ENCODE measurements at places on chromosomes 3 and 15. TPM values are rescaled to one million over a fixed set of nuclear protein-coding genes. Genes with fewer than 3 reads are reported as not detected.
A peak's percentile ranks its signal among the peaks of the same experiment; 100 is the strongest.

The IL20RB gene
- total RNA-seq = 1.1 TPM

The DUT gene
- 564 TPM for total RNA-seq

The KLF15 gene
- 0.42 TPM for total RNA-seq

The GABRR3 gene
- not detected for total RNA-seq

The PATL2 gene
- 7.0 TPM for total RNA-seq

The SPPL2A gene
- 73.7 TPM for total RNA-seq

The CCDC39 gene
- not detected for total RNA-seq

The HES1 gene
- 0.14 TPM for total RNA-seq

The BFSP2 gene
- total RNA-seq = not detected

The FAM43A gene
- 3.8 TPM for total RNA-seq

The MASP1 gene
- total RNA-seq = not detected

The ZNF621 gene
- 19.6 TPM for total RNA-seq

The SLC9C1 gene
- not detected for total RNA-seq

GRCh38 chr15:92510163-92510882 is 116.6 kb downstream of the ST8SIA2 start:
- no peak overlapping the region for H3K4me3 ChIP-seq
- H3K27me3 ChIP-seq = no peaks in the 10 kb centered on the region
- peaks cover 4% of the 10 kb centered on the region for H3K4me1 ChIP-seq
- no peak overlapping the region for H3K27ac ChIP-seq

- H3K4me1 ChIP-seq = no peaks in the 10 kb centered on the region
- H3K4me3 ChIP-seq = no peak overlapping the region
- DNase-seq = no peak
- no peaks in the 10 kb centered on the region for H3K36me3 ChIP-seq
- H3K27me3 ChIP-seq = no peaks in the 10 kb centered on the region
These were observed 443.3 kb downstream of the EPHB1 start for GRCh38 chr3:135238236-135238830.

- no peak for DNase-seq
- H3K36me3 ChIP-seq = peaks cover 16% of the 10 kb centered on the region
- H3K4me1 ChIP-seq = peaks cover 9% of the 10 kb centered on the region
- no peak overlapping the region for H3K27ac ChIP-seq
These were observed 21.0 kb downstream of the SEC61A1 start for GRCh38 chr3:128073185-128073725.

- no peak for DNase-seq
- peaks cover 28% of the 10 kb centered on the region for H3K36me3 ChIP-seq
- no peak overlapping the region for H3K27ac ChIP-seq
- H3K4me1 ChIP-seq = peaks cover 13% of the 10 kb centered on the region
- no peak overlapping the region for H3K4me3 ChIP-seq
These were observed 11.6 kb downstream of the TKT start for GRCh38 chr3:53244271-53244670.

- no peaks in the 10 kb centered on the region for H3K4me1 ChIP-seq
- H3K27me3 ChIP-seq = peaks cover 3% of the 10 kb centered on the region
- H3K4me3 ChIP-seq = no peak overlapping the region
- no peaks in the 10 kb centered on the region for H3K36me3 ChIP-seq
- DNase-seq = no peak
These were observed 103.9 kb downstream of the FBN1 start for GRCh38 chr15:48541341-48542278.

- peaks cover 10% of the 10 kb centered on the region for H3K36me3 ChIP-seq
- no peak overlapping the region for H3K27ac ChIP-seq
- no peak overlapping the region for H3K4me3 ChIP-seq
- H3K4me1 ChIP-seq = no peaks in the 10 kb centered on the region
These were observed 183.6 kb downstream of the MCTP2 start for GRCh38 chr15:94414916-94415315.

DNA sequence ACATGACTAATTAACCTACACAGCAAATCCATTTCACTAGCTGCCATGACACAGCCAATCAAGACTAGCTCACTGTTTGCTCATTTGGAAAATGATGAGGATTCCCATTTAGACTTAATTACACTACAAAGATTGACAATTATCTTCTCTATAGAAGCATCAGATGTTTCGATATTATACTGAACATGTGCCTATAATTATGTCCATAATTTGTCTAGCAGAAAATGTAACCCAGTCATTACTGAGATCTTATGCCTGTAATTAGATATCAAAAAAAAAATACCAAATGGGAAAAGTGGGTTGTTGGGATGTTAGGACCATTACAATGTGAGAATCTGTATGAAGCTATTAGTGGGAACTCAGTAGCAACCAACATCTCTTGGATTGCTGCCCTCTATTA is 344.2 kb upstream of the MCTP2 start:
- H3K4me1 ChIP-seq = no peaks in the 10 kb centered on the region
- no peak overlapping the region for H3K27ac ChIP-seq
- H3K4me3 ChIP-seq = no peak overlapping the region
- DNase-seq = no peak

DNA sequence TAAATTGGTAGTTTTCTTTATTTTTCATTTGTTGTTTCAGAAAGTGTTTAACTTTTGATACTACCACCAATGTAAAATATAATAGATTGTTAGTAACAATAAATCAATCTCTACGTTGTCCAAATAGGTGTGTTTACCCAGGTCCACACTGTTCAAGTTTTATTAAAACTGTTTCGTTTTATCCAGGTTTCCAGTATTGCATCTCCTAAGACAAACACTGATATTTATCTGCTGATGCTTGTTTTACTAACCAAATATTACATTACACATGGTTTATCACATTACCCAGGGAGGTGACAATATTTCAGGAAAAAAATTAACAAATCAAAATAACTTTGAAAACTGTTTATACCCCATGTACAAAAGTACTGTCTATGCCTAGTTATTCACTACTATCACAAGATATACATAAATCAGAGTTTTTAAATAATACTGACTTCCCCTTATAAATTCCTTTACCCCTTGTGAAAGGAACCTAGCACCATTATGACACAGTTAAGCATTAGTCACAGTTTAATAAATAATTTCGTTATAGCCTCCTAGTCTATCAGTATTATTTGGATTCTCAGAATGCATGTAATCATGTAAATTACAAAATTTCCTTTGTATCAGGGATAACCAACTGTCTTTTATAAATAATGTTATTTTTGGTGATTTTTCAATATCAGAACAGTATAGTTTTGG is 205.3 kb downstream of the ZBTB20 start:
- no peak overlapping the region for H3K4me3 ChIP-seq
- H3K36me3 ChIP-seq = peaks cover 15% of the 10 kb centered on the region
- H3K27ac ChIP-seq = no peak overlapping the region
- no peaks in the 10 kb centered on the region for H3K27me3 ChIP-seq
- DNase-seq = no peak
- peaks cover 10% of the 10 kb centered on the region for H3K4me1 ChIP-seq

DNA sequence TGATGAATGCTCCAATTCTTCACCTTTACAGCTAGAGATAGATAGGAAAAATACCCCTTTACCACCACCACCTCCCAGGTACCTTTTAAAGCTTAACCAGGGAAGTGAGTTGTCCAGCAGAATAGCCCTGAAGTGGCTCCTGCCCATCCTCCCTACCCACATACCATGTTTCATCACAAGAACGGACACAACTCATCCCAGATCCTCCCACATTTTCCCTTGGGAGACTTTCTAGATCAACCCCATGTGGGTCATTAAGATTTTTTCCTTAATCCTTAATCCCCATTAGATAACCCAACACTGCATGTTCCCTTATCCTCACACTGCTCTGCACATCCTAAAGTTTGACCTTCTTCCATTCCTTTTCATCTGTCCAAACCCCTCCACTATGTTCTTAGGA is 69.3 kb downstream of the CHST2 start:
- H3K27ac ChIP-seq = no peak overlapping the region
- no peak overlapping the region for H3K4me3 ChIP-seq
- no peaks in the 10 kb centered on the region for H3K27me3 ChIP-seq
- no peak for DNase-seq
- peaks cover 25% of the 10 kb centered on the region for H3K4me1 ChIP-seq

DNA sequence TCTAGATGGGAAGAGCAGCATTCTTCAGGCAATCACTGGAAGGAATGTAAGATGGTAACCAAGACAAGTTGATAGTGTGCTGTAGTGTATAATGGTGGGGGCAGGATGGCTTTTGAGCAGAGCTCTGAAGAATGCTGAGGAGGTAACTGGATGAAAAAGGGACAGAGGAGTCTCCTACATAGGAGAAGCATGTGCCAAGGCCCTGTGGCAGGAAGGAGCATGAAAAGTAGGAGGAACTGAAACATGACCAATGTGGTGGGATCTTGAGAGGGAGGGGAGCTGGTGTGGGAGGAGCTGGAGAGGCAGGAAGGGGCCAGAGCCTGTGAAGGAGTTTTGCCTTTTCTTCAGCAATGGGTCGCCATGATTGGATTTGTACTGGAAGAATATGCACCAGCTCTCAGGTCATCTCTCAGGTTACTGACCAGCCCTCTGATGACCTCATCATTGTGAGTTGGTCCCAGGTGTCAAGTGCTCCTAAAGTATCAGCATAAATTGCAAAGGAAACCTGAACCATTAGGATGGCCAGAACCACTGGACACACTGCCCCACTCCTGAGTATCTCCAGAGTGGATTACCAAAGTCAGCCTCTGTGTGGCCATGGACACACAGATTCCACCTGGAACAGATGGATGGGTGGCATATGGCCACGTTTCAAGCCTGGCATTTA is 38.6 kb downstream of the FSD2 start:
- no peak overlapping the region for H3K4me3 ChIP-seq
- peaks cover 7% of the 10 kb centered on the region for H3K36me3 ChIP-seq
- no peak overlapping the region for H3K27ac ChIP-seq
- H3K4me1 ChIP-seq = peaks cover 2% of the 10 kb centered on the region
- H3K27me3 ChIP-seq = no peaks in the 10 kb centered on the region
- DNase-seq = no peak

GRCh38 chr15:90300988-90301706 is 35.7 kb downstream of the NGRN start:
- H3K4me3 ChIP-seq = no peak overlapping the region
- no peaks in the 10 kb centered on the region for H3K36me3 ChIP-seq
- H3K4me1 ChIP-seq = peaks cover 6% of the 10 kb centered on the region
- no peak overlapping the region for H3K27ac ChIP-seq
- peak; percentile 67 for DNase-seq

DNA sequence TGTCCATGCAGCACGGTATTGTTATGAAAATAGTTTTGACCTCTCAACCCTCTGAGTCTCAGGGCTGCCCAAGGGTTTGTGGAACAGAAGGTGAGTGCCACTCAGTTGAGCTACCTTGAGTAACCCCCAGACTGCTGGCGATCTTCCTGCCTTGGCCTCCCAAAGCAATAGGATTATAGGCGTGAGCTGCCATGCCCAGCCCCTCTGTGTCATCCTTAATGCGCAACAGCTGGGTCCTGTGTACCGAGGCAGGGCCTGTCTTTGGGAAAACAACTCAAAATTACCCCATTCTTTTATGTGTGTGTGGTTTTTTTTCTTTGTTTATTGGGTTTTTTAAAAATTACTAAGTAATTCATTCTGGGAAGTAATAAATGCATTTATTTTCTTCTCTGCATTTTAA is 78.3 kb upstream of the TPM1 start:
- no peaks in the 10 kb centered on the region for H3K4me1 ChIP-seq
- H3K27me3 ChIP-seq = no peaks in the 10 kb centered on the region
- DNase-seq = no peak
- H3K36me3 ChIP-seq = no peaks in the 10 kb centered on the region
- no peak overlapping the region for H3K27ac ChIP-seq
- no peak overlapping the region for H3K4me3 ChIP-seq

GRCh38 chr3:59308001-59308400 is 258.2 kb upstream of the CFAP20DC start:
- no peaks in the 10 kb centered on the region for H3K27me3 ChIP-seq
- no peak overlapping the region for H3K27ac ChIP-seq
- H3K4me3 ChIP-seq = no peak overlapping the region
- H3K4me1 ChIP-seq = peaks cover 18% of the 10 kb centered on the region

- no peaks in the 10 kb centered on the region for H3K36me3 ChIP-seq
- no peaks in the 10 kb centered on the region for H3K4me1 ChIP-seq
- no peak for DNase-seq
- peaks cover 3% of the 10 kb centered on the region for H3K27me3 ChIP-seq
These were observed 319.3 kb upstream of the GBE1 start for GRCh38 chr3:82080792-82081191.

DNA sequence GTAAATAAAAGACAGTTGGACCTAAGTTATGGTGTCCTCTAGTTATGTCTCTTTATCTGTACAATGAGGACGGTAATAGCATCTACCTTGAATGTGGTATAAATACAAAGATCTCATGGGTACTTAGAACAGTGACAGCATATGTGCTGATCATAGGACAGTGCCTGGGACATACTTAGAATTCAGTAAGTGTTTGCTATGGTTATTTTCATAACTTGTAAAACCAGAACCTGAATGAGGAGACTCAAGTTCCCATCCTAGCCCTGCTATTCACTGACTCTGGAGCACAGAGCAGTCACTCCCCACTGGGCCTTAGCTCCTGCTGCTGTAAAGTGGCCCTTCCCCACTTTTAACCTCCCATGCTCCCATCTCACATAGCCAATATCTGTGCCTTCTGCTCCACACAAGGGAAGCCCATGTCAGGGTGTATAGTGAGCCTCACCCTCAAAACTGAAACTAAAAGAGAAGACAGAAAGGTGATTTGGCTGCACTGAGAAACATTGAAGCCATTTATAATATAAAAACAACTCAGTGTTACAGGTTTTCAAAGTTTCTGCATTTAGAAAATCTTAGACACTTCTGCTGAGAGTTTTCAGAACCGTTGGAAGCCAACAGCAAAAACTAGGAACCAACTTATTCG is 225.4 kb upstream of the UBE2E2 start:
- H3K4me1 ChIP-seq = peaks cover 4% of the 10 kb centered on the region
- no peaks in the 10 kb centered on the region for H3K27me3 ChIP-seq
- DNase-seq = no peak
- no peak overlapping the region for H3K27ac ChIP-seq
- H3K4me3 ChIP-seq = no peak overlapping the region
- H3K36me3 ChIP-seq = no peaks in the 10 kb centered on the region

DNA sequence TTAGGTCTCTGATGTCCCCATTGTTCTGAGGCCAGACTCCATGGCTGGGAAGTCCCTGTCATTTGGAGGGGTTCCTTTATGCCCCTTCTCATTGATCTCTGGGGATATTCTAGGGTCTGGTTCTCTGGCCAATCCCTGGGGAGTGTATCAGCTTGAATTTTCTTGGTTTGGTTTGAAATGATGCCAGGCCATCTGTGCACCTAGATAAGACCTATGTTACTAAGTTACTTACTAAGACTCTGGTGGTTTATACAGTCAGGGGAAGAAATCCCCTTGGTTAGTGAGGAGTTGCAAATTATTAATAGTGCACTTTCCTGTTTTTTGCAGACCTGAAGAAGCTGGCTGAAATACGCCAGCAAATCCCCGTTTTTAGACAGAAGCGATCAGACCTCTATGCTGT is 20.3 kb downstream of the NIT2 start:
- H3K27ac ChIP-seq = no peak overlapping the region
- H3K4me3 ChIP-seq = no peak overlapping the region
- H3K27me3 ChIP-seq = no peaks in the 10 kb centered on the region
- H3K4me1 ChIP-seq = no peaks in the 10 kb centered on the region

GRCh38 chr3:195760345-195761122 is 39.8 kb downstream of the MUC20 start:
- no peak overlapping the region for H3K4me3 ChIP-seq
- H3K27ac ChIP-seq = no peak overlapping the region
- no peaks in the 10 kb centered on the region for H3K36me3 ChIP-seq

- DNase-seq = no peak
- H3K36me3 ChIP-seq = no peaks in the 10 kb centered on the region
- peaks cover 27% of the 10 kb centered on the region for H3K4me1 ChIP-seq
- H3K4me3 ChIP-seq = no peak overlapping the region
- H3K27ac ChIP-seq = no peak overlapping the region
These were observed 43.5 kb upstream of the UBE2E1 start for GRCh38 chr3:23762214-23762613.
